Stimulated activated naive CD8-positive, alpha-beta T cell treated with anti-CD3 and anti-CD28 coated beads, Interleukin-15, amount 100 ng/mL, for 72 hours (primary cell): ENCODE measurements at places on chromosomes 5 and 9.
A peak's percentile ranks its signal among the peaks of the same experiment; 100 is the strongest.

DNA sequence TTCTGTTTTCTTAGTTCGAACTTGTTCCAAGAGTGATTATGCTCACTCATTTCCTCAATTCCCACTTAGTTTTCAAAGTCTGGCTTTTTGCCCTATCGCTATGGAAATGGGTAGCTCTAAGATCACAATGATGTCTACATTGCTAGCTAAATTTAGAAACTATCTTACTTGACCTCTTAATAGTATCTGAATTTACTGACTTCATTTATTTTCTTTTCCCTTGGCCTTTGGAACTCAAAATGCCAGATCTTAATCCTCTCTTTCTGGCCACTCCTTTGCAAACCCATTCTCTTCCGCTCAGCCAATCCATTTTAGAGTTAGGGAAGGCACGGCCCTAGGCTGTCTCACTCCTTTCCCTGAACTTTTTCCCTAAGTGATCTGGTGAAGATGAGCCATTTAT, 137.0 kb downstream of the FER start:
- no peak for DNase-seq

GRCh38 chr5:9686216-9686615, 56.1 kb upstream of the TAS2R1 start:
- DNase-seq, result no peak

DNA sequence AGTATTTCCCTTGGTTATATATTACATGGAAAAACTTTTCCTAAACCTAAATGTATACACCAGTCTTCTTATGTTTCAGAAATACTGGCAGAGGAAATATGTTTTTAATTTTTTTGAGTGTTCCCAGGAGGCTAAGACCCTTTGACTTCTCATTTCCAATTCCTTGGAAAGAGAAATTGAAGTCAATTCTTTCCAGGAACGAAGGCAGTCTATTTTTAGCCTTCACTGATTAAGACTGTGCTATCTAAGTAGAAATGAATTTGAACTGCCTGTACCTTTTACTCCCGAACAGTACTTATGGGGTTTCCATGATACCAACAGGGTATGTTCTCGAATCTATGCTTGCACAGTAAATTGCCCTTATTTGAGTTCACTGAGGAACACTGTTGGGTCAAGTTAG, 340.3 kb upstream of the CD180 start:
- DNase-seq, result no peak

GRCh38 chr9:95305770-95306492, 11.6 kb downstream of the FANCC start:
- DNase-seq, result no peak

- no peak for DNase-seq
Observed at GRCh38 chr9:94813379-94813778, 86.9 kb downstream of the AOPEP start.

DNA sequence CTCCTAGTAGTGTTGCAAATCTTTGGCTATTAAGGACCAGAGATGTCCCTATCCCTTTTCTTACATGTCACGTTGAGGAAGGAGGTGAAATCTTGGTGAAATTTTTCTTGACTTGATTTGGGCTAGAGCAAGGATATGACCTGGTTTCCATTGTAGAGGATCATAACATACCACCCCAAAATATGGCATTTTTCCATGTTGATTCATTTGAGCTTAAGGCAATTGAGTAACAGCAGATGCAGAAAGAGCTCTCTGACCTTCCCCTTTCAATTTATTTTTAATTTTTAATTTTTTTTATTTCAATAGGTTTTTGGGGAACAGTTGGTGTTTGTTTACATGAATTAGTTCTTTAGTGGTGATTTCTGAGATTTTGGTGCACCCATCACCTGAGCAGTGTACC, 61.2 kb upstream of the MAP1B start:
- no peak for DNase-seq

DNA sequence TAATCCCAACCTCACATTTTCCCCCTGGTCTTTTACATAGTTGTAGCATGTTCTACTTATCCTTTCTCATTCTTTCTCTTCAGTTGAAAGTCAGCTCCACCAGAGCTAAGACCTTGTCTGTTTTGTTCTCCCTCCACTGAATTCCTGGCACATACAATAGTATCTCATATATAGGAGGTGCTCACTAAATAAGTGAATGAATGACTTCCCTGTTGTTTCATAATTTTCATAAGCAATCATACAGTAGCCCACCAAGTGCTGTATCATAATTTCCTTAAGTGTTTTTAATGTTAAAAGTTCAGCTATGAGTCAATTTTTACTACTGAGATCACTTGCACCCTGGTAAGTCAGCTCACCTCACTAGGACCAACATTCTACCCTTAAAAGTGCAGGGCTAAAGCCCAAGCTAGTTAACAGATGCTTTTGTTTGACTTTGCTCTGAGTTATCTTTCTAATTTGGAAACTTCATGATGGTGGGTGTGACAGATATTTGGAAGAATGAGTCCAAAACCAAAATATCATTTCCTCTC, 27.6 kb downstream of the TMEM245 start:
- no peak for DNase-seq

- no peak for DNase-seq
Observed at GRCh38 chr9:79684711-79685575, 113.2 kb downstream of the TLE4 start.

DNA sequence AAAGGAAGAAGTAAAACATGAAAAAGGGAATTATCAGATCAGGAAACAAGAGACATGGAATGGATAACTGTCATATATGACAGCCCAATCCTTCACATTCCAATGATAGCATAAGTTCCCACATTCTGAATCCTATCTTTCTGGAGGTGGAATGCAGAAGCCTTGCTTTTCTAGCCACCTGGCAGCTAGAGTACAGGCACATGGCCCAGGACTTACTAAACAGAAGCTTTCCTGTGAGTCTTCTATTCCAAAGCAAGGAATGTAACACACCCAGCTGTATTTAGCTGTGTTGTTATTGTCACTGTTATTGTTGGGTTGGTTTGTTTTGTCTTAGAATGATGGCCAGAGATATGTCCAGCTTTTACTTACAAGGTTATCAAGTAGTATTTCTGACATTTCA, 780.5 kb upstream of the ZNF608 start:
- DNase-seq, result no peak

DNA sequence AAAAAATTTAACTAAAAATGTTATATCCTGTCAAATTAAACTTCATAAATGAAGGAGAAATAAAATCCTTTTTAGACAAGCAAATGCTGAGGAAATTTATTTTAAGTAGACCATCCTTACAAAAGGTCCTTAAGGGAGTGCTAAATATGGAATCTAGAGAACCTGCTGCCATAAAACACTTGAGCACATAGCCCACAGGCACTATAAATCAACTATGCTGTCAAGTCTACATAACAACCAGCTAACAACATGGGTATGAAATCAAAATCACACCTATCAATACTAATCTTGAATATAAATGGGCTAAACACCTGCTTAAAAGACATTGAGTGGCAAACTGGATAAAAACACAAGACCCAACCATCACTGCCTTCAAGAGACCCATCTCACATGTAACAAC, 15.1 kb upstream of the PRSS3 start:
- DNase-seq, result no peak

GRCh38 chr9:133987446-133987788, 4.7 kb downstream of the VAV2 start:
- DNase-seq, result no peak

DNA sequence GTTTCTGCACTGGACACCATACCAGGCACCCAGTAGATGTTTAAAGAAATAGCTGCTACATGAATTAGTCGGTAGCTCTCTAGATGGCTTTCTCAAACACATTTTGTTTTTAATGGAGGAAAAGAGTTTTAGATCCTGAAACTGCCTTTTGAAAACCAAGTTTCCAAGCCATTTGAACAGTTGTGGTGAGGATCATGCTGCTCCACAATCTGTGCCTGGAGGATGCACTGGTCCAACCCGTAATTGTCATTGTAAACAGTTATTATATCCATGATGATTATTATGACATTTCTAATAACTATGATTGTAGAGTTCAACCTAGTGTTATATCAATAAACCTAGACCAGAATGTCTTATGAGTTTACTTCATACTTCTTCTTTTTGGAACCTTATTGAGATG, 35.9 kb upstream of the ZFAND5 start:
- DNase-seq, result no peak

GRCh38 chr5:140382866-140383265, 18.8 kb upstream of the ANKHD1 start:
- no peak for DNase-seq

GRCh38 chr5:1725641-1726468, 73.8 kb downstream of the MRPL36 start:
- DNase-seq, result no peak

DNA sequence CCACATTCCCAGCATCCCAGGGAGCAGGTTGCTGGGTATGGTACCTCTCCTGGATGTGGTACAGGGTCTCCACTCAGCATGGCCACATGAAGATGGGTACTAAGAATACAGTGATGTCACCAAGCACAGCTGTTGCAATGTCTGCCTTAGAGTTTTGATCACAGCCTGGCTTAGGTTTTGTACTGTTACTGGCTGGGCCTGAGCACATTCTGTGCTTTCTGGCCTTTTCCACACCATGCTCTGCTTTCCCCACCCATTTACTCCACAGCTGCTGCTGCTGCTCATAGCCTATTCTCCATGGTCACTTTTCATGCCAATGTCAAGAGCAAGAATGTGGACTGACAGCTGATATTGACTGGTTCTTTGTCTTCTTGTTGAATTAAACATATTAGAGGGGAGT, 481.9 kb downstream of the ARHGEF28 start:
- DNase-seq, result no peak

DNA sequence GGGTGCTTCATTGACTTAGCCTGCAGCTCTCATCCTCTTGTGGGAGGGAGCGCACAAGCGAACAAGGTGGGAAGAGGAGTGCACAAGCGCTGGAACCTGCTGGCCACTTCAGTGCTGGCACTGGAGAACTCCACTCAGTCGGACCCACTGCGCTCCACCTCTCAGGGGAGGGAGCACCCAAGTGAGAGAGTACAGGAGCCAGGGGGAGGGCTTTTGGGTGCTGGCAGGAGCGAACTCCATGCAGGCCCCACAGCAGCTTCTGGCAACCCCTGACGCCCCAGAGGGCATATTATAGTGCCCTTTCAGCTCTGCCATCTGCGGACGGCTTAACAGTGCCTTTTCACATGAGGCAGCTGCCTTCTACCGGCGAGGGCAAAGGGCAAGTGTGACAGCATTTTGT, 774.2 kb upstream of the COX7C start:
- no peak for DNase-seq

- DNase-seq, result no peak
Observed at GRCh38 chr5:2135833-2136232, 253.1 kb upstream of the IRX4 start.

- no peak for DNase-seq
Observed at GRCh38 chr5:133820507-133820906, 147.9 kb downstream of the C5orf15 start.

GRCh38 chr9:124869986-124870560, 8.1 kb downstream of the ARPC5L start:
- peak; percentile 85 for DNase-seq

DNA sequence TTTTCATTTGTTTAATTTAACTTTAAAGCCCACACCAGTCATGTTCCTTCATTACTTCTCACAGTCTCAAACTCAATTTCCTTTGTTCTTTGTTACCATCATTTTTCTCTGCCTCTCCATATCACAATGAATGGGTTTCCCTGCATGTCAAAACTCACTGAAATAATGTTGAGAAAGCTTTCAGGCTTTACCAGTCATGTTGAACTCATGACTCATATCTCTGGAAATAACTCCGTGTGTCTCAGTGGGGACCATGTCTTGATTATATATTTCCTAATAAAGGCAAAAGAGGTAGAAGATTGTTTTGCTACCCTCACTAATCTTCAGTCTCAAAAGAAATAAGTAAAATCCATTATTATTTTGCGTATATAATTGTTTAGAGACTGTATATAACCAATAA, 231.2 kb downstream of the CHSY3 start:
- no peak for DNase-seq
